ENCODE measurements at places on chromosomes 16 and 17.

DNA sequence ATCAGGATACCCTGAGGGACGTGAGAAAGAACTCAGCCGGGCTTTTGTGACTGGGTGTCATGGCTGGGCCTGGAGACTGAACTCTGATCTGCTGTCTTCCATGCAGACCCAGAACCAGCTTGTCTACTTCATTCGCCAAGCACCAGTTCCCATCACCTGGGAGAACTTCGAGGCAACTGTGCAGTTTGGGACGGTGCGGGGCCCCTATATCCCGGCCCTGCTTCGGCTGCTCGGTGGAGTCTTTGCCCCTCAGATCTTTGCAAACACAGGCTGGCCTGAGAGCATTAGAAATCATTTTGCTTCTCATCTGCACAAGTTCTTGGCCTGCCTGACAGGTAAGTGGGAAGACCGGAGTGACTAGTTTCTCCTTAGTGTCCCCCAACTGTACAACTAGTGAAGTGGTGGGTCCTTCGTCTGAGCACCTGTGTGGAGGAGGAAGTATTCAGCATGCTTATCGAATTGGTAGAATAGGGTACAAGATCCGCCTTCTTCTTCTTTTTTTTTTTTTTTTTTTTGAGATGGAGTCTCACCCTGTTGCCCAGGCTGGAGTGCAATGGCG lies 15.5 kb downstream of the DNAH2 start:
- no peak for DNase-seq

DNA sequence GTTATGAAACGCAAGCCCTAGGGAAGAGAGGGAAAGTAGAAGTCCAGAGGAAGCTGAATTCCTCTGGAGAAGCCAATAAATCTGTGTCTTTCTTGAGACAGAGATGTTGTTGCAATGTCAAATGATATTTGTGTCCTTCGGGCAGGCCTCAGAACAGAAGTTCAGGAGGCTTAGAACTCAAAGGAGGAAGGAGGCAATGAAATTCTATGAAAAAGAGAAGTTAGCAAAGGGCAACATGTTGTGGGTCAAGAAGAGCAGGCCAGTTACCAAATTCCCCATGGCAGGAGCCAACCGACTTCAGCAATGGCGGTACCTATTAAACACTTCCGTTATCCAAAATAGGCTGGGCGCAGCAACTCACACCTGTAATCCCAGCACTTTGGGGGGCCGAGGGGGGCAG lies 109.0 kb upstream of the DHX40 start:
- no peak for DNase-seq

GRCh38 chr17:13931800-13932460 lies 137.4 kb upstream of the COX10 start:
- DNase-seq, result no peak

DNA sequence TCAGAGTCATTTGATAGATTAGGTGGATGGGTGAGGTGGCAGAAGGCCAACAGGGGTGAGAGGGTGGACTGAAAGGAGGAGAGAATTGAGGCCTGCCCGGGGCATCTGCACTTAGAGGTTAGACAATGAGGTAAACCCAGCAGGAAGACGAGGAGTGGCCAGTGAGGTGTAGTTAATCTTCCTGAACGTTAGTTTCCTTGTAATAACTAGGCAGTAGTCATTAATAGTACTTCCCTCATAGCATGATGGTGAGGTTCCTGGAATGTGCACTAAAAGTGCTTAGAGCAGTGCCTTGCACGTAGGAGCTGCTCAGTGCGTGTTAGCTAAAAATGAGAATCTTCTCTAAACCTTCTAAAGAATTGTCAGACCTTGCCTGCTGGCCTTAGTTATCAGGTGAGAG lies 13.5 kb upstream of the KSR1 start:
- no peak for DNase-seq

DNA sequence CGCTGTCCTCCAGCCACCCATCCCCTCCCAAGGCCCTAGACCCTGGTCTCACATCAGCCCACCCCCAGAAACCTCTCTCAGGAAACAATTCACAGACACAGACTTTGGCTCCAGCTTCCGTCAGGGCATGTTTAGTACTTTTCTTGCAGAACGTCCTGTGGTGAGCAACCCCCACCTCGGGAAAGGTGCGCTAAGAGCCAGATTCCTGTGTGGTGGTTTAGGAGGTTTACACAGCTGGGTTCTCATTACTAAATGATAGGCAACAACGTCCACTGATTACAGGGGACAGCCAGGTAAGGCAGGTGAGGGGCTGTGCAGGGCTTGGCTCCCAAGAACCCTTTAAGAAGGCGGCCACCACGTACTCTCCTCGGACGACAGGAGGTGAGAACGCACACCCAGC lies 29.3 kb downstream of the KIFC3 start:
- DNase-seq, result no peak

GRCh38 chr16:3475604-3476375 lies 19.5 kb downstream of the C16orf90 start:
- no peak for DNase-seq

GRCh38 chr17:75116737-75117136 lies 7.0 kb downstream of the ARMC7 start:
- no peak for DNase-seq

DNA sequence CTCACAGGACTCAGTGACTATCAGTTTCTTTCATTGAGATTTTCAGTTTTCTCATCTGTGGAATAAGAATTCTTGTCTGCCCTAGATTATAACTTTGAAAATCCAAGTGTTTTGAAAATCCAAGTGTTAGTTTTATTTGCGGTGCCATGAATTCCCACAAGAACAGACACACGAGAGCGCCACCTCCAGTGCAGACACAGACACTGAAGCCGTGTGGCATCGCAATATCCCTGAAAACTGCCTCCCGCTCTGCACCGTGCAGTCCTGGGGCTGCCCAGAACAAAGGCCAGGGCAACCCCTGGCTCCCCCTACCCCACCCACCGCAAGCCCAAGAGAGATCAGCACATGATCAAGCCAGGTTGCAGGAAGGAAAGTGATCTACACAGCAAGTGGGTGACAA lies 229.5 kb upstream of the ASIC2 start:
- DNase-seq, result no peak

DNA sequence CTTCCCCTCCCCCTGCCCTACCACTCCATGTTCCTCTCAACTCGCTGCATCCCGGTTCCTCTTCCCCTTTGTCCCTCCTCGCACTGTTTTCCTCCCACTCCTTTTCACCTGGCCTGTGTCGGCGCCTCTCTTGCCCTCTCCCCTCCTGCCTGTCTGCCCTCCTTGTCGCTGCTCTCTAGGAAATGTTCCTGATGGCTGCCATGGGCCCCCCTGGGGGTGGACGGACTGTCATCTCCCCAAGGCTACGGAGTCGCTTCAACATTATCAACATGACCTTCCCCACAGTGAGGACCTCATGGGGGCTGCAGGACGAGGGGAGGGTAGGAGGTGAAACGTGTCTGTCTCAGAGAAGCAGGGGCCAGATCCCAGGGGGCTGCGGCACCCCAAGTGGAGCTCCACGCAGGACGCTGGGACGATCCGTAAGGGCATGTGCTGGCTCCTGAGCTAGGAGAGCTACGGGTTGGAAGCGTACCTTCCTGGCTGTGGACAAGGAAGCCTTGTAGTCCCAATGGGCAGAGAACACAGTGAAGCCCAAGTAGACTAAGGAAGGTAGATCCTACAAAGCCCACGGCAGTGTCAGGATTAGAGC lies 39.8 kb upstream of the KDM6B start:
- no peak for DNase-seq

DNA sequence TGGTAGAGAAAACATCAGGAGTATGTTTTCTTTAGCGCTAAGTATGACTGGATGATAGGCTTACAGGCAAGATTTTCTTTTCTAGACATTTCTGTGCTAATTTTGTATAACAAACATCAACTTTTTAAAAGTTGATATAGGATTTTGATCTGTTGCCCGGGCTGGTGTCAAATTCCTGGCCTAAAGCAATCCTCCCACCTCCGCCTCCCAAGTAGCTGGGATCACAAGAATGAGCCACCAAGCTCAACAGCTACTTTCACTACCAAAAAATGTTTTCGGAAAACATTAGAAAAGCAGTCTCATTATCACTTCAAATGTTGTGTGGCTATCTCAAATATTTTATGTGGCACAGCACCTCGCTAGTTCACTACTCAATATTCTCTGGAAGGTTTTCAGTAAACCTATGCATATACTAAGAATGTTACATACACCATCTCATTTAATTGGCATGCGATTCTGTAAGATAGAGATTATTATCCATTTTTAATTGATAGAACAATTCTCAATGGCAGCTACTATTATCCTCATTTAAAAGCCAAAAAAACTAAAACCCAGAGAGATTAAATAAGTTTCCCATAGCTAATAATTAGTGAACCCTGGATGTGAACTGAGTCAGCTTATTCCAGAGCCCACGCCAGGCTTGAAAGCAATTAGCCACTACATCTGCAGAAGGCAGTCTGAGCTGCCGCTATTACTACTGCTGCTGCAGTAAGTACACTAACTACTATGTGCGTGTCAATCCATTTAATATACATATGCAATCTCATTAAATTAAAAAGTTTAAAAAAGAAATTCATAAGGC lies 41.7 kb downstream of the CREBBP start:
- DNase-seq, result no peak

GRCh38 chr17:72101526-72101925 lies 19.3 kb upstream of the SOX9 start:
- DNase-seq, result no peak

- DNase-seq, result no peak
Measured at GRCh38 chr17:76480632-76481031, 13.2 kb downstream of the AANAT start.

GRCh38 chr17:81481815-81482505 lies 30.6 kb downstream of the ACTG1 start:
- no peak for DNase-seq

DNA sequence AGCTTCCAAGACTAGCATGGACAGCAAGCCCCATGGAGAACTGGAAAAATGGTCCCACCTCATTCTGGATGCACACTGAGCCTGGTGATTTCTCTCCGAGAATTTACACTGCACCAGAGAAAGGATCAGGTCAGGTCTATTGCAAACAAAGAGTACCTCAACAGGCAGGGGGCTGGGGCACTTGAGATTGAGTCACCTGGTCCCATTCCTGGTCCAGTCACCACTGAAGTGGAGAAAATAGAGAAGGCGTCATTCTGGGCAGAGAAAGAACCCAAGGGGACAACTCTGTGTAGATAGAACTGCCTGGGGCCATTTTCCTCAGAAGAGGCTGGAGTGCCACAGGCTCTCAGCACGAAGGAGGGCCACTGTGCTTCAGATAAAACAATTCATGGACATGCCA lies 38.4 kb downstream of the CENPV start:
- no peak for DNase-seq

DNA sequence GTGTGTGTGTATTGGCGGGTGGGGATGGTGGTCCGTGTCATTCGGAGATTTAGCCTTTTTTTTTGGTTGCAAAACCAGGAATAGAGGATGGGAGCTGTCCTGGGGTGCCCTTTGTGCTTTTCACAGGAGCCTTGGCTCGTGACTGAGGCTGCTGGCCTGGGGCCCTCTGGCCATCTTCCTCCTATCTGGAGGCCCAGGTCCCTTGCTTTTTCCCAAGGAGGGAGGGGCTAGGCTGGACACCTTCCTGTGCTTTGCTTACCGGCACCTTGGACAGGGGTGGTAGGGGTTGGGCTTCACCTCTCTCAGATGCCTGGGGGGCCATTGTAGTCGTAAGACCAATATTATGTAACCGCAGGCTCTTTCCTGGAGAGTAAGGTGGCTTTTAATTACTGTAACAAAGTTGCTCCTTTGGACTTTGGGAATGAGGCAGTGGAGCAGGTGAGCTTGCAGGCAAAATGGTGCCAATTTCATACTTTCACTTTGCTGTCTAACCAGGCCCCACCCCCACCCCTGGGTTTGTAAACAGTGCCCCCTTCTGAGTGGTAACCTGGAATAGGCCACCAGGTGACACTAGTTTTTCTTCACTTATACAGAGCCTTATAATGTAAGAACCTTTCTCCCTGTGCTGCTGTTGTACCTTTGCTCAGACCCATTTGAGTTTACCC lies 1.2 kb downstream of the DYNLL2 start:
- peak; percentile 7 for DNase-seq

DNA sequence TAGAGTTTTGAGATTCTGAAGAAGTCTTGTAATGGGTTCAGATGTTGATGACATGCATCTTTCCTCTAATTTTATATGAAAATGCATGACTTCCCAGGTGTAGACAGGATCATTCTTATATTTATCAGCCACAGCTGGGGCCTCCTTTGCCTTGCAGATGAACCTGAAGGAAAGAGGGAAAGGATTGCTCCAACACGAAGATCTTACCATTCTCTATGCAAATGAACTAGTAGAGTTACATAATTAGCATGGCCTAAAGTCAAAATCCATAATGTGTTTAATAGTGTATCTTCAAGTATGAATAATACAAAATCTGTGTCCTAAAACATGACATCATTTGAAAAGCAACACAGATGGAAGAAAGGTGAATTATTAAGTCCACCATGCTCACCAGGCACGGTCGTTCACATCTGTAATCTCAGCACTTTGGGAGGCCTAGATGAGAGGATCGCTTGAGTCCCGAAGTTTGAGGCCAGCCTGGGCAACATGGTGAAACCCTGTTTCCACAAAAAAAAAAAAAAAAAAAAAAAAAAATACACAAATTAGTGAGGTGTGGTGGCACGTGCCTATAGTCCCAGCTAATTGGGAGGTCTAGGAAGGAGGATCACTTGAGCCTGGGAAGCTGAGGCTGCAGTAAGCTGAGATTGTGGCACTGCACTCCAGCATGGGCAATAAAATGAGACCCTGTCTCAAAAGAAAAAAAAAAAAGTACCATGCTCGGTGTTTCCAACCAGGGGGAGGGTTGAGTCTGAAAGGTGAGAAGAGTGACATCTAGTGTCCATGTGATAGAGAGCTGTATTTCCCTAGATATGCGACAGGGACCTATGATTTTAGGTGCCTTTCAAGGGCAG lies 6.3 kb downstream of the VWA3A start:
- DNase-seq, result no peak

DNA sequence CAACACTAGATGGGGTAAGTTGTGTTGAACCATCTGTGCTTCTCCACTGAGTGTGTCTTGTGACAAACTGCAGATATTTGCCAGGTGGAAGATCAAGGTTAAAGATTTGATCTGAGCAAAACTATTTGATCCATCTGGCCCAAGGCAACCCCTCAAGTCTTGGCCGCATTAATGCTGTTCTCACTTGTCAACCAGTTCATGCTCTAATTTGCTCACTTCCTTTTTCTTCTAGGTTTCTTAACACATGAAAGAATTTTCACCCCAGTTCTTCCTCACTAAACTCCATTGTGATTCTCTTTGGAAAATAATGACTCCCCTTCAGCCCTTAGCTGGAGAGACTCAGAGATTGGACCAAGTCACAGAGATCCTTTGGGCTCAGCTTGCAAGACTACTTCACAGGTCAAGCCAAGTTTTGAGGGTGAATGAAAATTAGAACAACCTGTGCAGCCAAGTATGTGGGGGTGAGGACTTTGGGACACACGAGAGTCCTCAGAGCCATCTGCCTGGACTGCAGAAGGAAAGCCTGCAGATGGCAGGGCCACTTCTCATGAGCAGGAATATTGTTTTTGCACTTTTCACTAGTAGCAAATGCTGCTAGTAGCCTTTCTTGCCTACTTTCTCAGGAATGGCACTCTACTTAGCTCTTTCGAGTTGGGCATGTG lies 166.5 kb downstream of the AXIN2 start:
- DNase-seq, result no peak

Data from stimulated activated CD8-positive, alpha-beta memory T cell treated with anti-CD3 and anti-CD28 coated beads, Interleukin-7, amount 100 ng/mL, for 48 hours (primary cell).